T-cell (primary cell): ENCODE measurements at places on chromosomes 4 and X. TPM values are rescaled to one million over a fixed set of nuclear protein-coding genes. Genes with fewer than 3 reads are reported as not detected.

The CNOT6L gene
- total RNA-seq: 161 TPM

The CHRNA9 gene
- not detected for total RNA-seq

- no peaks in the 10 kb centered on the region for H3K27me3 ChIP-seq
- H3K36me3 ChIP-seq: no peaks in the 10 kb centered on the region
- DNase-seq: no peak
- H3K4me1 ChIP-seq: peaks cover 32% of the 10 kb centered on the region
- H3K4me3 ChIP-seq: peak overlapping the region; percentile 46
- peak overlapping the region; percentile 83 for H3K27ac ChIP-seq
Measured at GRCh38 chr4:142402156-142402555, 443.9 kb downstream of the INPP4B start.

DNA sequence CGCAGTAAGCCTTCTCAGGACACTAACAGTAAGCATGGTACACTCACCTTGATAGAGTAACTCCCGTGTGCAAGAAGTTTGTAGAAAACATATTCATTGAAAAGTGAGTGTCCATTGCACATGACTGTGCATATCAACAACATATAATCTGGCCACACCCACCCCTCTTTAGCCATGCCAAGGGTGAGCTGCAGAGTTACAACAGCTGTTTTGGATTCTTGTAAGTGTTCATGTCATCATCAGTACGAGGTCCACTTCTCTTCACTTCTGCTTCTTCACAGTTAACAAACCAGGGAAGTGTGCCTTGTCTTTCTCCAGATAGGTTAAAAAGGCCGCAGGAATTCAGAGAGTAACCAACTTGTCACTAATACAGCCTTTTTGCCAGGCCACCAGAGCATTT lies 116.6 kb downstream of the IRF2 start:
- no peaks in the 10 kb centered on the region for H3K27me3 ChIP-seq
- no peak overlapping the region for H3K27ac ChIP-seq
- no peak for DNase-seq
- H3K4me3 ChIP-seq: no peak overlapping the region

- no peaks in the 10 kb centered on the region for H3K36me3 ChIP-seq
- H3K27me3 ChIP-seq: no peaks in the 10 kb centered on the region
- DNase-seq: no peak
- H3K4me1 ChIP-seq: no peaks in the 10 kb centered on the region
Measured at GRCh38 chr4:76028350-76028765, 5.1 kb upstream of the CXCL10 start.
